SJCRH30 (cell line): ENCODE measurements at places on chromosomes 7 and 10.

GRCh38 chr10:130053561-130053960, 57.1 kb downstream of the C10orf143 start:
- no peak for DNase-seq

- DNase-seq = no peak
Measured at GRCh38 chr7:151629713-151630272, 110.1 kb upstream of the RHEB start.

DNA sequence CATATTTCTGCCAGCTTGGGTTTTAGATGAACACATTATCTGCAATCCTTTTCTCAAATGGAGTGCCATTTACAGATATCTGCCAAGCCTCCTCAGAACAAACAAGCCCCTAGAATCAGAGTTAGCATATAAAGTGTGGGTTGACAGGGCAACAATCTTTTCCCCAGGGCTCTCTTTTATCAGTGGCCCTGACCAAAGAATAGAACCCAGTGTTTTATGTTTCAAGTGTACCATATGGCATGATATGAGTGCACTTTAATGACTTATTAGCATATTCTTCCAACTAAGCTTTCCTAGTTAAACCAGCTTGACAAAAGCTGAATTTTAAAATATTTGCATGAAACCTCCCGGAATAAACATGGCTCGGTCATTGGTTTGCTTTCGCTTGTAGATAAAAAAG, 57.3 kb downstream of the EVX1 start:
- no peak for DNase-seq

DNA sequence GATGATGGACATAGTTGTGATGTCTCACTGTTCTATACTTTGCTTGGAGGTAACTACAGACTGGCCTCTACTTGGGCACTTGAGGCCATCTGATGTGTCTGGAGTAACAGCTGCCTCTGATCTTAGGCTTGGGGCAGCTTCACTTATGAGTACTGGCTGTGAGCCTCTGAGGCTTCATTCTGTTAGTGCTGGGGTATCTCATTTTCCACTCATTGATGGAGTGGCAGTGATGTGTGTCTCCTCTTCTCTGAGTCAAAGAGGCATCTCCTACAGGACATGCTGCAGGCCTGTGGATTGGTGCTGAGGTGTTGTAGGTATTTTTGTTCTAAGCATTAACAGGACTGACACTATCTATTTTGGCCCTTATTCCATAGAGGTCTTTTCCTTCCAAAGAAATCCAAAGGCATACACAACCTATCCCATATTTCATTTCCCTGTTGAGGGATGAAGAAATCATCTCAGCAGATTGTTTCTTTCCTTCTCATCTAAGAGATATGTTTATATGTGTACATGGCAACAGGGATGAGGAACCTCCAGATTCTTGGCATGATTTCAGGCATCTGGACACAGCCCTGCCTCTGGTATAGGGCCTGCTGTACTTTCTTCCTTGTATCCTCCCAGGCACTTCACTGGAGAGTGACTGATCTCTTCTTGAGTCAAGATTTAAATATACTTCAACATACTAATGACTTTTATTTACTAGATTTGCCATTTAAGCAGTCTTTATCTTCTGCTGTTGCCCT, 65.7 kb upstream of the NOBOX start:
- DNase-seq = no peak

- DNase-seq = no peak
Measured at GRCh38 chr10:98950106-98950505, 285.5 kb downstream of the HPSE2 start.
